ENCODE measurements at places on chromosomes 7 and 10.

- DNase-seq: no peak
Observed at GRCh38 chr7:106617860-106618259, 43.1 kb downstream of the CCDC71L start.

DNA sequence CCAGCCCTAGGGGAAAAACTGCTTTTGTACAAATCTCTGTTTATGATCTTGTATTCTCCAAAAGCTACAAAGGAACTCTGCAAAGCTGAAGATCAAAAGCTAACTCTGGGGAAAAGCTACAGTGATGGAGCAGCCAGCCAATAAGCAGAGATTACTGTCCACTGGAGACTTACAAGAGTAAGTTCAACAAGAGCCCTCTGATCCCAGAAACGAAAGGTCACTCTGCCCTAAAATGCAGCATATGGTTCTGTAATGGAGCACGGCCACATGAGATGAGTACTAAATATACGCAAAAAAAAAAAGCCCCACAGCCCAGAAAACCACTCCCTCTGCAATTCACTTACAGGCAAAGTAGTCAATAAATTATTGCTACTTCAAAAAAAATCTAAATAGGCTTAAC lies 60.1 kb downstream of the ERCC6 start:
- DNase-seq: no peak

DNA sequence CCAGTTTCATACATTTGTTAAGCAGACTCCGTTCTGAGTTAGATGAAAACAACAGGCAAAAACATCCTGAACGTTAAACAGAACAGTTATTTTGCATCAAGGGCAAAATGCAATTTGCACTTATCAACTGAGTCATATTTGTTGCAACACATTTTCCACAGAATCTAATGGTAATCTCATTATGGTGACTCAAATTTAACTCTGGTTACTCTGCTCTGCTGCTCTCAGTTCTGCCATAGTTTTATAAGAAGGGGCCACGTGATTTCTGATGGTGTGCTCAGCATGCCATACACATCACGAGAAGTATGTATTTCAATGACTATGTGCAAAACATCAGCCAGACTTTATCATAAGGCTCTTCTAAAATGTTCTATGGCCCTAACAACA lies 148.8 kb downstream of the CHCHD3 start:
- no peak for DNase-seq

DNA sequence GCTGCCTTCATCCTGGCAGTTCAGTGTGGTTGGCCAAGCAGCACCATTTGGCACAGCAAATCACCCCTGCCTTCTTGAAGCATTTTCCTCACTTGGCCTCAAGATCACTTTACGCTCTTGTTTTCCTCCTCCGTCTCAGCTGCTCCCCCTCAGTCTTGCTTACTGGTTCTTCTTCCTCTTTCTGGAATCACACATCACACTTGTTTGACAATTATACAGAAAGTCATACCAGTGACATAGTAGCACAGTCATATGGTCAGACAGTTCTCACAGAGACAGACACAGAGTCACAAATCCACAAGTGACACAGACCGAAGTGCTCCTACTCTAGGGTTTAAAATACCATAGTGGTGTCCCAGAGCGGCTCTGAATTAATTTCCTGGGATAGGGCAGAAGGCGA lies 43.8 kb upstream of the ARL4A start:
- no peak for DNase-seq

DNA sequence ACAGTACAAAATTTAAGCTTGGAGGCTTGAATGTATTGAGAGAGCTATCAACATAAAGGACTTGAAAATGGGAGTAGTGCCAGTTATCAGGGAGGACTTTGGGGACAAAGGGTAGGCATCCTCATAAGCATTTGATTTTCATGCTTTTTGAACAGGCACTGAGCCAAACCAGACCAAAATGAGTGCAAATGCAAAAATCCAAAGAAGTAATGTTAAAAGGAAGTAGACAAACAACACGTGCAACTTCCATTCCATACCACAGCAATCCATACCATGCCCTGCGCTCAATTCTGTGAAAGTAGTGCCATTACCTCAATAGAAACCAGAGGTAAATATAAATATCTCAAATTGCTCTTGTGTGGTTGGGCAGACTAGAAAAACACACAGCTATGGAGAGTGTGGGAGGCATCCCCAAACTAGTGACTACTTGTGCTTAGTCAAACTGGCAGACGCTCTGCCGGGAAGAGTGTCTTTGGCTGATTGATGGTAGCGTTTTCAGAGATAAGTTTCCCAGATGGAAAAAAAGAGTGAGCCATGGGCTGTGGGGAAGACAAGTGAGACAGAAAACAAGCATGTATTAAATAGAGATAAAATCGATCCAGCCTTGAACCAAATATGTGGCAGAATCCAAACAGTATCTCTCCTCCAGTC lies 161.5 kb downstream of the CREB5 start:
- DNase-seq: no peak

DNA sequence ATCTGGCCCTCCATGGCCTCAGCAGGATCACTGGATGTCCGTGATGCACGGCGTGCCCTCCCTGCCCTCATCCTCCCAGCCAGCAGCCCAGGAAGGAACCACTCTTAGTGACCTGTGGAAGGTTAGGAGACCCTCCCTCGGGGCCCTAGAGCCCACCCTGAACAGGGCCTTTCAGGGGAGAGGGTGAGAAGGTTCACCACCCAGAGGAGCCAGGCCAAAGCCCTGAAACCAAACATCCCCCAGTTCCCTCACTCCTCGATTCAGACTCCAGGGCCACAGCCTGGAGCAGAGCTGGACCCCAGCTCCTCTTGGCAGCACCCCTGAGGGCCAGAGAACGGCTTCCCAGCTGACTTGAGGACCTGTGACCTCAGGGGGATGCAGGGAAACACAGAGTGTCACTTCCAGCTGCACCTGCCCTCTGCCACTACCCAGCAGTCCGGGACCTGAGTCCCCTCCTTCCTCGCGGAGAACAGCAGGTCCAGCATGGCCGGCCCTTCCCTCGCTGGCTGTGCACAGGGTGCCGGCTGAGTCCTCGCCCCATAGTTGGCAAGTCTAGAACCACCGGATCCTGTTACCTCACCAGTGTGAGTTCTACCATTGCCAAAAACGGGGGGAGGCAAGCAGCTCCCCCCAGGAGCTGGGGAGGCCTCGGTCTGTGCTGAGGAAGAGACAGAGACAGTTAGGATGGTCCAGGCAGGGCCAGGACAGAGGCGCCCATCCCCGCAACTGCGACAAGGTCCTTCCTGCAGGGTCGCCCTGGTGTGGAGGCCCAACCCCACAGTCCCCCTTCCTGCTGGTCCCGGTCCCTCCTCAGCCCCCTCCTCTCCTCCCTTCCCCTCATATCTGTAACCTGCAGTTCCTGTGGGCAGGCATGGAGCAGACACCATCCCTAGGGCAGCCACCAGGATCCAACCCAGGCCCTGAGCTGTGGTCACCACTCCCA lies 158.6 kb downstream of the NRF1 start:
- no peak for DNase-seq

GRCh38 chr10:129048513-129048912 lies 418.5 kb upstream of the MGMT start:
- no peak for DNase-seq
